Cardiac muscle cell (in vitro differentiated cells and primary cell): ENCODE measurements at places on chromosomes 2 and 18.

- peak; percentile 86 for DNase-seq
Observed at GRCh38 chr18:47150029-47150823, at the start of gene HDHD2. HDHD2 (minus strand) TSS chr18:47150500; CDS start chr18:47136439, 14,061 bp downstream.

- DNase-seq, result peak; percentile 45
Observed at GRCh38 chr2:60353406-60353800, 200.1 kb downstream of the BCL11A start.

DNA sequence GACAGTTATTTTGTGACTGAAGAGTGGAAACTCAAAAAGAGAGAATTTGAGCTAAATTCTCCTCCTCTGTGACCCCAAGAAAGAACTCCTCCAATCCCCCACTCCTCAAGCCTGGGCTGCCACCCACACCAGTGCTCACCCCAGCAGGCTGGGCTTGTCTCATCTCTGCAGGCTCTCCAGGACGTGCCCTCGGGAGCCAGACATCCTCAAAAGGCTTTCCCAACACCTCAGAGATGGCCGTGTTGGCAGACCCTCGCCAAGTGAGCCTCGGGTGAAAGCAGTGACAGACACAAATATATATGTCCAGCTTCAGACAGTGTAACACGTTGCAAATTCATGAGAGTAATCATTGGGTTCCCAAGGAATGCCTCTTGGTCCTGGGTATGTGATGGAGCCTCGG, 377.7 kb upstream of the SALL3 start:
- no peak for DNase-seq

GRCh38 chr2:144348846-144349245, 171.1 kb downstream of the ZEB2 start:
- DNase-seq, result peak; percentile 27

- DNase-seq, result no peak
Observed at GRCh38 chr18:64747803-64748202, 598.9 kb upstream of the LINC00305 start.

GRCh38 chr2:84989927-84990326, 19.0 kb downstream of the KCMF1 start:
- no peak for DNase-seq
